ENCODE measurements at places on chromosomes 5 and 9.

DNA sequence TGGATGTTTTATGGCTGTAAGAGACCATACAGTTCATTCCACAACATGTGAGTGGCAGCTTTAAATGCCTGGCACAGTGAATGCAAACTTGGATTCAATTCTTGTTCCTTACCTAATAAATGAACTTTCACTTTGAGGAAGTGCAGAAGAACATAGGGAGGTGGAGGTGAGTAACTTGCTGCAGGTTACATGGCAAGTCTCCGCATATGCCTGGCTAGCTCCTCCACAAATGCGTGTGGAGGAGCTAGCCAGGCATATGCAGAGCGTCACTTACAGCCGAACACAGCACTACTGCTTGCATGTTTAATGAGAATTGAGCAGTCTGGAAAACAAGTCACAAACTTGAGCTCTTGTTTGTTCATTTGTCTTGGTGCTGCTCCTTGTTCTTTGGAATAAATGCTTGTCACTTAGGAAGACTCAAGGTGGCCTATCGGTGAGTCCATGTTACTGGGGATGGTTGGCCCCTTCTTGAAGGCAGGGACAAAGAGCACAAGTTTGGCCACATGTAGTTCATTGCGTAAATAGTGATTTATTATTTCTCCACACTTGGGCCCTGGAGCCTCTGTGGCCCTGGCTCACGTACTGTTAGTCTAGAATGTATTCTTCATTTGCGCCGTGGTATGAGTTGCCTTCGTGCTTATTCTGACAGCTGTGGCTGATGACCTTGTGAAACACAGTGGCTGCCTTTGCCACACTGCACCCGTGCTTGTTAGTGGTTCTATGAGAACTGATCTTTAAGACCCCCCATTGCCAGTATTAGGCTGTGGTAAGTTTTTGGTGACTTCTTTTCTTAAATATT is 3.1 kb downstream of the ISOC1 start:
- DNase-seq = no peak

DNA sequence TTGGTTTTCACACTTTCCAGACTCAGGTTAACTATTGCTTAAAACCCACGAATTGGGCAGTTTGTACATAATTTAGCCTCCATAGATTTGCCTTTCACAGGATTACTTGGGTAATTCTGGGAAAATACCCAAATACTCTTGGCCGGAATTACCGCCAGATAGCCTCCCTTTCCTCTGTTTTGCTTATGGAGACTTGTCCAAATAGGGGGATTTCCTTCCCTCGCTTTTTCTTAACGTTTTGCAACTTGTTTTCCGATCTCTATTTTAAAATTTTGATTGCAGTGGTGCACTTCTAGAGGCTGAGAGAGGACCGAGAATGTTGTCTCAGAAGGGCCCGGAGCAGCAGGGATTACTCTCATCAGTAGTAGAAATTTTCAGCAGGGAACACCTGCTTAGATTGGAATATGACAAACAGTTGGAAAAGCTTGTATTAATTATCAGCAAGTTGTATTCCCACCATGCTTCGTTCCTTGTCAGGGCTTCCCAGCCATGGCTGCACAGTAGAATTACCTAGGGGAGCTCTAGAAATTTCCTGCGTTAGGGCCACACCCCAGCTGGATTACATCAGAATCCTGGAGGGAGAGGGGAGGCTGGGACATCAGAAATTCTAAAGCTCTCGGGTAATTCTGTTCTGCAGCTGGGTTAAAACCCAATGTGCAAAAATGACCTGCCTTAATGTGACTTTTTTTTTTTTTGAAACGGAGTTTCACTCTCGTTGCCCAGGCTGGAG is 329.1 kb downstream of the SH3GL2 start:
- no peak for DNase-seq

DNA sequence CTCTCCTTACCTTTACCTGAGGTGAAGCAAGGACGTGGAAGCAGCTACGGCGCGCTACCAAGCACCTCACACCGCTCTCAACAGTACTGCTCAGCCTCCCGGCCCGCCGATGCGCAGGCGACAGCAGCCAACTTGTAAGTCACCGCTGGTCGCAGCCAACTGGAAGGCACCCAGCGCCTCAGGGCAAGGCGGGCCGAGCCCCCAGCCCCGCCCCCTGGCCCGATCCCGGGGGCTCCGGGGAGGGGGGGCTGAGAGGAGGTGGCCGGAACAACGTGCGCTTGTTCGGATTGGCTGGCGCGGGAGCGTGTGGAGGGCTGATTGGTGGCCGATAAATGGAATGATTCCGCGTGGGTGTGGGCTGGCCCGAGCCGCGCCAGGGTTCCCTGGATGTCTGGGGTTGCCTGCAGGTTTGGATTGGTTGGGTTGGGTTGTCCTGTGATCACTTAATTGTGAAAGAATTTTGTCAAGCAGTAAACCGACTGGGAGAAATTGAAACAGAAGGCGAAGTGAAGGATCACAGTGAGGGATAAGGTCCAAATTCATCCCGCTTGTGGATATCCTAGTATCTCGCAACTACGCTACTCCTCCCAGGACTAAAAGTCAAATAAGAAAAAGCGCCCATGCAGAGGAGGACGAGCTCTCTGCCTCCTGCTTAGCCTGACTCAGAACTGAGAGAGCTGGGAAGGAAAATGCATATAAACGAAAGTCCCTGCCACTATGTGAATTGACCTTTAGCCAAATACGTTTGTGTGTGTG is at the start of gene STARD4:
STARD4 (minus strand) TSS at position 161 of the 756 bp plus-strand sequence. CDS start 5,102 bp downstream, outside the sequence.
- peak; percentile 97 for DNase-seq

DNA sequence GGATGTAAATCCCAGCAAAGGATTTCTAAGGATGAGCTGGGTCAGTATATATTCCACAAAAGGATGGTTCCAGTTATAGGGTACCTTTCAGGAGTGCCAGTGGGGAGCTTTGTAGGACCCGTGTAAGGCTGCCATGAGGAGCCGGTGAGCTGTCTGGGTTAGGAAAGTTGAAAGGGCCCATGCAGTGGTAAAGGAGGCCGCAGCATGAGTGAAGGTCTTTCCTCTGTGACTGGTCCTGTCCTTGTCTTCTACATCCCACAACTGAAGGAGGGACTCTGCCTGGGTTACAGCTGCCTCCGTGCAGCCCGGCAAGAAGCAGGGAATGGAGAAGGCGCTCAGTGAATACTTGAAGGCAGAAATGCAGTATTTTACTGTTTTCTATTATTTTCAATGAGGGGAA is 58.9 kb downstream of the HSPA4 start:
- no peak for DNase-seq

DNA sequence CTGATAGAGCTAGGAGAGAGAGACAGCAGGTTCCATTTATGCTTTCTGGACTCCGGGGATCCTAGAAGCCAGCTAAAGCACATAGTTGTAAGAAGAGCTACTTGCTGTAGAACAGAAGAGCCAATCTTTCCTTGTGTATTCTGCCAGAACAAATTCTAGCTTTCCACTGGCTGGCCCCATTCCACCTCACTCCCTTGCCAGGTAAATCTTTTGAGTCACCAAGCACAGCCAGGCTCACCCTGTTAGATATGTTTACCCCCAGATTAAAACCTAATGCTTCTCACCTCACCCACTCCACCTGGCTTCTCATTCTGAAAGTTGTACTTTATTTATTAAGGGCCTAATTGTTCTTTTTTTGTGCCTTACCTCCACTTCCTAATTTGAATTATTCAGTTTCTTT is 48.9 kb upstream of the CHD1 start:
- DNase-seq = no peak
